ENCODE measurements at places on chromosomes 6 and 20. TPM values are rescaled to one million over a fixed set of nuclear protein-coding genes. Genes with fewer than 3 reads are reported as not detected.

The CNKSR3 gene
- total RNA-seq, result 15.5 TPM

The PSORS1C2 gene
- total RNA-seq, result not detected

The GPR6 gene
- not detected for total RNA-seq

The DYNLT2 gene
- 1.1 TPM for total RNA-seq

The HLA-DOA gene
- total RNA-seq, result not detected

The OR2J3 gene
- not detected for total RNA-seq

The F13A1 gene
- total RNA-seq, result not detected

The STX11 gene
- 3.6 TPM for total RNA-seq

The ADGRB3 gene
- 1.4 TPM for total RNA-seq

The EYA2 gene
- total RNA-seq, result 0.50 TPM

The CLPSL1 gene
- not detected for total RNA-seq

The MDFI gene
- total RNA-seq, result 0.19 TPM

The MMP24 gene
- total RNA-seq, result 0.53 TPM

The CRISP2 gene
- not detected for total RNA-seq

The C6orf141 gene
- total RNA-seq, result 0.25 TPM

The SOX4 gene
- total RNA-seq, result 16.2 TPM

The GFOD1 gene
- total RNA-seq, result 2.9 TPM

The TNXB gene
- total RNA-seq, result 33.9 TPM

The BNIP5 gene
- total RNA-seq, result not detected

The CENPQ gene
- 8.5 TPM for total RNA-seq

The RBPJL gene
- not detected for total RNA-seq

The CDSN gene
- not detected for total RNA-seq

The ACTL10 gene
- total RNA-seq, result 2.6 TPM

The ZSWIM3 gene
- 5.2 TPM for total RNA-seq

The CFAP61 gene
- total RNA-seq, result 0.13 TPM

The BMP7 gene
- not detected for total RNA-seq

The LY6G6C gene
- total RNA-seq, result not detected

The SPTLC3 gene
- 14.7 TPM for total RNA-seq

The ECT2L gene
- under 0.01 TPM for total RNA-seq

The IMPG1 gene
- not detected for total RNA-seq

The RHAG gene
- total RNA-seq, result not detected

The CNPY3 gene
- total RNA-seq, result 31.8 TPM

The MCM3 gene
- 84.6 TPM for total RNA-seq

The PLN gene
- 2.7 TPM for total RNA-seq

The RRAGD gene
- total RNA-seq, result 3.2 TPM

The FOXO3 gene
- total RNA-seq, result 32.0 TPM

The SLC16A10 gene
- total RNA-seq, result not detected

The TRIM10 gene
- total RNA-seq, result 0.13 TPM

The ALDH5A1 gene
- total RNA-seq, result 2.9 TPM

The ZNF391 gene
- 0.56 TPM for total RNA-seq

The FLOT1 gene
- 138 TPM for total RNA-seq

The LZTS3 gene
- 2.5 TPM for total RNA-seq

The NEDD9 gene
- 4.6 TPM for total RNA-seq

The PGC gene
- total RNA-seq, result not detected

The CABLES2 gene
- 0.66 TPM for total RNA-seq

The ERVFRD-1 gene
- not detected for total RNA-seq

The MMUT gene
- 25.6 TPM for total RNA-seq

The FAM210B gene
- 34.2 TPM for total RNA-seq

The RAE1 gene
- 25.2 TPM for total RNA-seq

The TNFRSF21 gene
- total RNA-seq, result 2.0 TPM

The GJA10 gene
- not detected for total RNA-seq

The SALL4 gene
- total RNA-seq, result 0.12 TPM

The NAA20 gene
- total RNA-seq, result 51.9 TPM

The SLC2A10 gene
- 40.8 TPM for total RNA-seq

The HLA-DOB gene
- 0.13 TPM for total RNA-seq

The OR5V1 gene
- not detected for total RNA-seq

The C4B gene
- 4.8 TPM for total RNA-seq

The PKIB gene
- 0.40 TPM for total RNA-seq

The DOK5 gene
- total RNA-seq, result 99.6 TPM

The POM121L2 gene
- total RNA-seq, result not detected
